ENCODE measurements at places on chromosomes 5 and 9.
A peak's percentile ranks its signal among the peaks of the same experiment; 100 is the strongest.

GRCh38 chr5:16889972-16890519 is 46.0 kb downstream of the MYO10 start:
- H3K27ac ChIP-seq: peak overlapping the region; percentile 30
- peaks cover 9% of the 10 kb centered on the region for H3K4me1 ChIP-seq
- no peaks in the 10 kb centered on the region for H3K36me3 ChIP-seq
- H3K27me3 ChIP-seq: no peaks in the 10 kb centered on the region
- no peak for DNase-seq

GRCh38 chr9:84652496-84653120 is 16.9 kb upstream of the NTRK2 start:
- H3K4me3 ChIP-seq: no peak overlapping the region
- H3K36me3 ChIP-seq: no peaks in the 10 kb centered on the region
- H3K27me3 ChIP-seq: no peaks in the 10 kb centered on the region

- peaks cover 5% of the 10 kb centered on the region for H3K4me1 ChIP-seq
- H3K4me3 ChIP-seq: peak overlapping the region; percentile 18
Measured at GRCh38 chr9:122228191-122228567, 578 bp downstream of the LHX6 start.

- H3K4me1 ChIP-seq: no peaks in the 10 kb centered on the region
- no peaks in the 10 kb centered on the region for H3K27me3 ChIP-seq
- H3K4me3 ChIP-seq: no peak overlapping the region
- no peak overlapping the region for H3K27ac ChIP-seq
- H3K36me3 ChIP-seq: no peaks in the 10 kb centered on the region
Measured at GRCh38 chr5:109102096-109102690, 307.6 kb downstream of the PJA2 start.

Data from prostate gland (tissue), 2 donors.